ENCODE measurements at places on chromosomes 4 and X.

DNA sequence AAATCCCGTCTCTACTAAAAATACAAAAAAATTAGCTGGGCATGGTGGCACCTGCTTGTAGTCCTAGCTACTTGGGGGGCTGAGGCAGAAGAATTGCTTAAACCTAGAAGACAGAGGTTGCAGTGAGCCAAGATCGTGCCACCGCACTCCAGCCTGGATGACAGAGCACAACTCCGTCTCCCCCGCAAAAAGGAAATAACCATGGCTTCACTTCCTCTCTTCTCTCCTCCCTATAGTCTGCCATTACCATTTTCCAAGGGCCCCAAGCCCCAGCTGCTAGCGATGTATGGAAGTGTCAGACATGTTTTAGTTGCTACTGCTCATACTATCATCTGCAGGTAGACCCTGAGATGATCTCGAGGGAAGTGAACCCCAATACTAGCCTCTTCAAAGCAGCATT lies 177.3 kb upstream of the FAM9B start:
- DNase-seq, result no peak

GRCh38 chr4:48683784-48684666 lies 96.1 kb downstream of the FRYL start:
- DNase-seq, result no peak

DNA sequence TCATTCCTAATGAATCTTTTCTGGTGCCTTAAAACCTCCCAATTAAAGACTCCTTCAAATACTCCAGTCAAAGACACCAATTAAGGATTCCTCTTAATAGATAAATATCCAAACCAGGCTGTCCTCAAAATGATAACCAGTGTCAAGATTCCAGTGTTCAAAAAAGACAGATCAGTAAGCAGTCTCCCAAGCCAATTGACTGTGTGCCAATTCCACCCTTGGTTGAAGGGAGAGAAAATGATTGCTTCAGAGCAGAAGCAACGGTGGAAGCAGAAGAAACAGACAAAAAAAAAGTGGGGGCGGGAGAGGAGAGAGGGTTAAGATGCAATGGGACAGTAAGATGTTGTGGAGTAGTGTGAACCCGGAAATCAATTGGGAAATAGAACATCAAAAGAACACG lies 216.0 kb upstream of the FTHL17 start:
- no peak for DNase-seq

- DNase-seq, result no peak
Measured at GRCh38 chr4:70940134-70940533, 38.0 kb downstream of the MOB1B start.

GRCh38 chr4:53234669-53235068 lies 131.2 kb downstream of the SCFD2 start:
- DNase-seq, result no peak

- no peak for DNase-seq
Measured at GRCh38 chr4:6502147-6502546, 29.7 kb upstream of the PPP2R2C start.

GRCh38 chrX:19840899-19841648 lies 46.3 kb downstream of the SH3KBP1 start:
- DNase-seq, result peak; percentile 92

- DNase-seq, result no peak
Measured at GRCh38 chr4:15392053-15392805, 35.6 kb upstream of the C1QTNF7 start.

GRCh38 chrX:75781611-75782010 lies 3.4 kb downstream of the MAGEE2 start:
- DNase-seq, result no peak

DNA sequence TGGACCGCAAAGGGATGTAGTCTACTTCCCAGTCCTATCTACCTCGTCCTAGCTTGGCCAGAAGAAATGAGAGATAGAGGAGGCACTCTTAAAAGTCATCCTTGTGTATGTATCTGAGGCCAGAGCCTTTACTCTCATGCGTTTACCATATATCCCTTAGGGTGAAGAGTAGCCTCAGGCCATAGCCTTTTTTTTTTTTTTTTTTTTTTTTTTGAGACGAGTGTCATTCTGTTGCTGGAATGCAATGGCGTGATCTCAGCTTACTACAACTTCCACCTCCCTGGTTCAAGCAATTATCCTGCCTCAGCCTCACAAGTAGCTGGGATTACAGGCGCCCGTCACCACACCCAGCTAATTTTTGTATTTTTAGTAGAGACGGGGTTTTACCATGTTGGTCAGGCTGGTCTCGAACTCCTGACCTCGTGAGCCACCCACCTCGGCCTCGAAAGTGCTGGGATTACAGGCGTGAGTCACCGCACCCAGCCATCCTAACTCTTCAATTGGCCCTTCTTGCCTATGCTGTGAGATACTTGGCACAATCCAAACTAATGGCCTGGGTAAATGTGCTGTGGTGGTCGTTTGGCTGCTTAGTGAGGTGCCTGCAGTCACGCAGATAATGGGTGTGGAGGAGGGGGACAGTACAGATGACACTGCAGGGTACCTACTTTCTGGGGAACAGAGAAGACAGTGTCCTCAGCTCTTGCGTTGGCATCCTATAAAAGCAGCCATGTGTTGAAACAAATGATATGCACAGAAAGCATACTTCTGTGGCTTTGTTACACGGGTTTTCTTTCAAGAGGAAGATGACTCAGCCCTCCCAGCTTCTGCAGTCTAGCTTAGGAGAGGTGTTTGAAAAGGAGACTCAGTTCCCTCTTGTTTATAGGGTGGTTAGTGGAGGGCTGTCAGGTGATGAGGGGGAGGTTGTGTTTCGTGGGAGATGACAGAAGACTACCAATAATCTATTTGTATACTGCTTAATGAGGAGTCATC lies 10.4 kb upstream of the DGAT2L6 start:
- no peak for DNase-seq

DNA sequence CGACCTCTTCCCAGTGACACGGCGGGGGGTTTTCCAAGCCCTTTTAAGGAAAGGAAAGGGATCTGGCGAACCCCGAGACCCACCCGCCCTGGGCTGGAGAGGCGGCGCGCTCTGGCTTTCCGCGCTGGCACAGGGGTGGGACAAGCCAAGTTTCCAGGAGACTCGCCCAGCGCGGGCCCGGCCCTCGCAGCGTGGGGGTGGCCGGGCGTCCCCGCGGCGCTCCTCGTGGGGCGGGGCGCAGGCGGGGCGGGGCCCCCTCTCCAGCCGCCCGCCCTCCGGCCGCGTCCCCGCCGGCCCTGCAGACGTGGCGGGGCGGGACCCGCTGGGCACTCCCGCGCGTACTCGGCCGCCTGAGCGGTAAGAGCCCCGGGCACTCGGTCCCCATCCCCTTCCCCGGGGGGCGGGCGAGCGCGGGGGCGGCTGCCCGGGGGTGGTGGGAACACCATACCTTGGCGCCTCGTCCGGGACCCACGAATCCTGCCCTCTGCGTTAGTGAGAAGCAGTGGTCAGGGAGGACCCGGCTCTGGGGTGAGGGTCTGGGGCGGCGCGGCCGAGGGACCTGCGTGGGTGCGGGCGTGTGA lies at the start of gene FAM114A1:
FAM114A1 (plus strand) TSS at position 329 of the 581 bp plus-strand sequence. CDS start 10,273 bp downstream, outside the sequence.
- DNase-seq, result no peak

DNA sequence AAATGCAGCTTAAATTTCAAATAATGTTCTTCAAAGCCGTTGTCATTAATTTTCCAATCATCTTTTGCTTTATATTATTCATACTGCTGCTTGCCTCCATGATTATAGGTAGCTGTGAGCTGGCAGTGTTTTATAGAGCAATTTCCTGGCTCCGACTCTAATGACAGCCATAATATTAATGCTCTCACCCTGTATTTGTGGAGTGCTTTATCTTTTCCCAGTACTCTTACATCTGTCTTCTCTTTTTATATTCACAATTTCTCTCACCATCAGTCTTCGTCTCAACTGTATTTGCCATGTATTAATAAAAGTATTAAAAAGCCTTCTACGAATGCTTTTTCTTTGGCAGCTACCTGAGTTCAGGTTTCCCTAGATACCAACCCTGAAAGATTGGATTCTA lies 21.0 kb downstream of the ATXN3L start:
- no peak for DNase-seq

DNA sequence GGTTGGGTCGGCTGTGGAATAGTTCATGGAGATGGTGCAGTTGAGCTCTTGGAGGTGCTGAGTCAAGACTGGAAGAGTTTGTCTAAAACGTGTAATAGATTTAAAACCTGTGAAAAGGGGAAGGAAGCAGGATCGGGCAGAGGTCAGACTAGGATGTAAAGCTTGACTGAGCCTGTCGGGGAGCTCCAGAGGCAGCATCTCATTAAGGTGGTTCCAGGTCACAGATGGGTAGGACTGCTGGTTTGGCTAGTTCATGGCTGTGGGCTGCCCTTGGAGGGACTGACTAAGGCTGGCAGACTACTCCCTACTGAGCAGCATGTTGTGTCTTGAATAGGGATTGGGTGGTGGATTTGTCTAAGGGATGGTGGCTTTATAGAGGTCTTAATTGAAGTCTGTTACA lies 28.4 kb upstream of the WDR1 start:
- DNase-seq, result no peak

DNA sequence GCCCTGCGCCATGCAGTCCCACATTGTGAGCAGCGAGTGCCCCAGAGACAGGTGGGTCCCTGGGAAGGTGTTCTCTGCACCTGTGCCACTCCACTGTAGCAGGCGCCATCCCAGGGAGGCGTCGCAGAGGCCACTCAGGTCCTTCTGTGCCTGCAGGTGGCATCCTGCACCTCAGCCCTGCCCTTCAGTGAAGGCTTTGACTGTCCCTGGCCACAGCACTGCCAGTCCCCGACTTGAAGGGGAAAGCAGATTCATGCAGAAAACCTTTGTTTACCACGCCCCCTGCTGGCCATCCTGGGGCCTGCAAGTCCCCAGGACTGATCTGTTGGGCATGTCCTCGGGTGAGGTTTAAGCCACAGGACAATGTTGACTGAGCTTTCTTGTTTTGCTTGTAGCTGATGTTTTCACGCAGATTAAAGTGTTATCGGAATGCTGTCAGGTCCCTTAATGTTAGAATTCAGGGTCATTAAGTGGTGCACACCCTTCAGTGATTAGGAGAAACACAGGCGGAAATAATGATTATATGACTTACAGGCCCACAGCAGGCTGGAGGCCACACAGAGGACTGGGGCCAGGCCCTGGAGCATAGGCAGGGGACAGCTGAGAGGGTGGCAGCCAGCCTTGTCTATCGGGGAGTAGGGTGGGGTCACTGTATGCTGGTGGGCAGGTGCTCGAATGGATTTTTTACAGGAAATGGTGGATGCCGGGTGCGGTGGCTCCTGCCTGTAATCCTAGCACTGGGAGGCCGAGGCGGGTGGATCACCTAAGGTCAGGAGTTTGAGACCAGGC lies 5.0 kb downstream of the TACC3 start:
- DNase-seq, result peak; percentile 79

- DNase-seq, result peak; percentile 5
Measured at GRCh38 chrX:54807524-54808108, at the start of gene MAGED2. MAGED2 (plus strand) TSS chrX:54807745; CDS start chrX:54809332, 1,587 bp downstream.

GRCh38 chr4:85995361-85995760 lies 364.5 kb downstream of the MAPK10 start:
- no peak for DNase-seq

DNA sequence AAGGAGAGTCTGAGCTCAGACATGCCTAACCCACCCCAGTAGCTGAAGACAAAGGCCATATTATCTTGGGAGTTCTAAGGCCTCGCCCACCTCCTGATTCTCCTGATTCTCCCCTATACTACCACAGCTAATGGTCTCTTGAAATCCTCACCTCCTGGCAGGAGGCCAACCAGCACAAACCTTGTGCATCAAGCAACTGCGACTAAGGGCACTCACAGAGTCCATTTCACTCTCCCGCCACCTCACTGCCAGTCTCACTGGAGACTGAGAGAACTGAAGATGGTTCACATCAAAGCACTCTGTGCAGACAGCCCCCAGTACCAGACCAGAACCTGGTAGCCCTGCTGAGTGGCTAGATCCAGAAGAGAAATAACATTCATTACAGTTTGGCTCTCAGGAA lies 102.1 kb upstream of the KLF8 start:
- no peak for DNase-seq

GRCh38 chrX:129145385-129145784 lies 377.9 kb downstream of the SMARCA1 start:
- DNase-seq, result no peak

DNA sequence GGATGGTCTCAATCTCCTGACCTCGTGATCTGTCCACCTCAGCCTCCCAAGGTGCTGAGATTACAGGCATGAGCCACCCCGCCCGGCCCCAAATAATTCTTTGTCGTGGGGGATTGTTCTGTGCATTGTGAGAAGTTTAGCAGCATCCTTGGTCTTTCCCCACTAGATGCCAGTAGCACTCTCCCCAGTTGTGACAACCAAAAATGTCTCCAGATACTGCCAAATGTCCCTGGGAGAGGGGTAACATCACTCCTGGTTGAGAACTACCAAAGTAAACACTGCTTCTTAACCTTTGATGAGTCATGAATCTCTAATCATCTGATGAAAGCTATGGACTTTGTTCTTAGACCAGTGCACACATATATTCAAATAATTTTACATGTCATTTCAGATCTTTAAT lies 90.7 kb upstream of the BRS3 start:
- no peak for DNase-seq

GRCh38 chr4:119906277-119906676 lies 160.4 kb downstream of the MAD2L1 start:
- DNase-seq, result no peak

DNA sequence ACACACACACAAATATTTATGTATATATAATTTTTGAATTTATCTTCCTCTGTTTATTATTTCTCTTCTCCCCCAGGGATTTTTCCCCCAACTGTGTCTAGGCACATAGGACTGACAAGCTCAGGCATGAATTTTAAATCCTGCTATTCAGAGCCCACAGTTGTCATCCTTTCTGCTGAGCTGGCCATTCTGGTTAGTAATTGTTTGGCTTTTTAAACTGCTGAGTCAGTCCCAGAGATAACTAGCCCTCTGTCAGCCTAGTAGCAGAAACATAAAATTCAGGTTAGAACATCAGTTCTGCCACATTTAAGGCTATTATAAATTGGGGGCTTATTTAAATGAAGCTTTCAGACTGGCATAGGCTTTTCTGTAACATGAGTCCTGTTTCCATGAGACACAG lies 151.7 kb upstream of the MAOA start:
- DNase-seq, result no peak

DNA sequence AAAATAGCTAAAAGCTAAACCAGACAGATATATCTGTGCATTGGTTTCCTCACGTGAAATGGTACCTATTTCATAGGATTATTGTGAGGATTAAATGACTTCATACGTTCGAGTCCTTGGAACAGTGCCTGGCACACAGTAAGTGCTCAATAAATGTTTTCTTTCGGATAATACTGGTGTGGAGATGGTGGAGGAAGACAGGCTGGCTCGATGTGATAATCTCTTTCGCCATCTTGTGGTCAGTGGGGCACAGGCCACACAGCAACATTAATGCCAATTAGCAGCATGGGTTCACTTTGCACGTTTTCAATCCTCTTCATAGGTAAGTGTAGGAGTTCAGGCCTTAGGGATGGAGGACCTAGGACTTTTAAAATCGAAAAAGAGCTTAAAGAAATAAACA lies 9.3 kb downstream of the PAGE4 start:
- no peak for DNase-seq

Data from Jurkat, Clone E6-1 (cell line).